ENCODE measurements at places on chromosomes 5 and 9.

- no peak for DNase-seq
Measured at GRCh38 chr5:109852371-109853155, 162.8 kb downstream of the MAN2A1 start.

GRCh38 chr9:22105005-22105722, 96.1 kb upstream of the CDKN2B start:
- DNase-seq: no peak

DNA sequence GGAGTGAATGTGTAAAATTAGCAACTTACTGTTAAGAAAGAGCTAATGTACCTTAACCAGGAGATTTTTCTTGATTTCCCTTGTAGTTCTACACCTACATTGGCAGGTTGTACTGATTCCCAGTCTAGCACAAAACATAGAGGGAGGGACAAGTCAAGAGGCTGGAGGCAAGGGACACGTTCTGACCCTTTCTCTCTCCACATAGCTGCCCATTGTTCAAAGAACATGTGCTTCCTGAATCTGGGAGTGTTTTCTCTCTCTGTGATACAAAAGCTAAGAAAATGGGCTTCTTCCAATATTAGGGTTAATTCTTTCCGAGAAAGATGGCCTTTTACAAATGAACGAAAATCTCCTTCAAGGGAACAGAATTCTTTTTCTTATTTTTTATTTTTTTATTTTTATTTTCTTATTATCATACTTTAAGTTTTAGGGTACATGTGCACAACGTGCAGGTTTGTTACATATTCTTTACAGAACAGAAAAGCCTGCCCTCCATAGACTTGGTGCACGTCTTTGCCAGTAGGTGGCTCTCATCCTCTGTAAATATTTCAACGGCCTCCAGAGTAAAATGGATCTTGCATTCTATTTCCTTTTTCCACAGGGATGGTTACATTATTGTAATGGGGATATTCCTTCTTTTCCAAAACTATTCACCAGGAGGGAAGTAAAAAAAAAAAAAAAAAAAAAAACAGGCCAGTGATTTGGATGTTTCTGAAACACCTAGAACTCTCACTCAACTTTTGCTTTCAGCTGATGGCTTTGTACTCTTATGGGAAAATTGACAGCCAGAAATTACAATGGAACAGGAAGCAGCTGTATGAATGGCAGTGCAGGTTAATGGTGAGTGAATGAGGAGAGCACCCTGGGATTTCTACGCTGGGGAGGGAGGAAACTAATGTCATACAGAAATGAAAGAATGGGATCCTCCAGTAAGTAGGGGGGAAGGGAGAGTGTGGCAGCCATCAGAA, 13.1 kb upstream of the IFNA5 start:
- DNase-seq: no peak

GRCh38 chr5:466661-467310, 23.8 kb downstream of the EXOC3 start:
- DNase-seq: no peak

DNA sequence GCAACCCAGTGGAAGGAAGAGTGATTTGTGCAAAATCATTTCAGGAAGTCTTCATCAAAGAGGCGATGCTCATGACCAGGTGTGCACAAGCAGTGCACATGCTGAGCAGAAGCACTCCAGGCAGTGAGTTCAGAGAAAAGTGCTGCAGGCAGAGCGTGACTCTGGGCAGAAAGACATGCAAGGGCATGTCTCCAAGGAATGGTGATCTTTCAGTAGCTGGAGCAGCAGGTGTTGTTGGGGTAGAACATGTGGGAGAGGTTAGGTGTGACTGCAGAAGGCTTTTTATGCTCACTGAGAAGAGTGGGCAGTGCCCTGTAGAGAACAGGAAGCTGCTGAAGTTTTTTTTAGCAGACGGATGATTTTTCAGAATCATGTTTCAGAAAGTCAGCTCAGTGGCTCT, 545.4 kb upstream of the TLE4 start:
- DNase-seq: no peak

DNA sequence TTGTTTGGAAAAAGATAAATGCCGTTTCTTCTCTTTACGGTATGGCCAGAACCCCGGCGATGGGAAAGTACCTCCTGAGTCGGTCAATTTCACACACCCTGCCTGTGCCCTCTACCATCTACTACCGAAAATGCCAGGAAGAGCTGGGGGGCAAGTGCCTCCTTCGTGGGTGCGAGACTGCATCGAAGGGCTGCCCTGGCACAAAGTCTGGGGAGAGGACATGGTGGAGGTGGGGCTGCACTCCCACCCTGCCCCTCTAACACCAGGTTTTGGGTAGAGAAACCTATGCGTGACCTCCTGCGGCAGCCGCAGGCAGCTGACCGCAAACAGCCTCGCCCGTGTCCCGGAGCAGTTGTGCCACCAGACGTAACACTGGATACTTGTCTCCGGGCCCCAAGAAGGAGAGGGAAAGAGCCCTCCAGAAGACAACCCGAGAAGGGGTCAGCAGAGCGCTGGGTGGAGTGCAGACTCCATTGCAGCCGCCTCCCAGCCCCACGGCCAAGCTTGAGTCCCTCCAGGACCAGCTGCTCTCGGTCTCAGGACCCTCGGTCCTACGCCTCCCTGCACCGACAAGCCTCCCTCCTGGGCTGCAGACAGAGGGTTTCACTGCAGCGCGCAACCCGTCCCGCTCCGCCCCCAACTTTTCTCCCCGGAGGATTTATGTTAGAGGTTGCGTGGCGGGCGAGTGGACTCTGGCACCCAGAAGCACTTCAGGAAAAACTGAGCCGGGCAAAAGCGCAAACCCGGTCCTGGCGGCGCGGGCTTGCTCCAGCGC, 823 bp upstream of the PRDM6 start:
- no peak for DNase-seq

DNA sequence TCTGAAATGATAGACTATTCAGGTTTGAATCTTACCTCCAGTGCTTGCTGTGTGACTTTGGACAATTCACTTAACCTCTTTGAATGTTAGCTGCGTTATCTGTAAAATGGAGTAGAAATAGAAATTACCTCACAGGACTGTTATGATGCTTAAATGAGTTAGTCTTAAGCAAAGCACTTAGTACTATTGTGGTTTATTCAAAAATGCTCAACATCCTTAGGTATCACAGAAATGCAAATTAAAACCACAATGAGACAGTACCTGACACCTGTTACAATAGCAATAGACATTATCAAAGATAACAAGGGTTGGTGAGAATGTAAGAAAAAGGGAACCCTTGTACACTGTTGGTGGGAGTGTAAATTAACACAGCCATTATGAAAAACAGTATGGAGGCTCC, 77.6 kb upstream of the FREM1 start:
- no peak for DNase-seq

GRCh38 chr5:115354246-115354645, 57.8 kb upstream of the CCDC112 start:
- no peak for DNase-seq

DNA sequence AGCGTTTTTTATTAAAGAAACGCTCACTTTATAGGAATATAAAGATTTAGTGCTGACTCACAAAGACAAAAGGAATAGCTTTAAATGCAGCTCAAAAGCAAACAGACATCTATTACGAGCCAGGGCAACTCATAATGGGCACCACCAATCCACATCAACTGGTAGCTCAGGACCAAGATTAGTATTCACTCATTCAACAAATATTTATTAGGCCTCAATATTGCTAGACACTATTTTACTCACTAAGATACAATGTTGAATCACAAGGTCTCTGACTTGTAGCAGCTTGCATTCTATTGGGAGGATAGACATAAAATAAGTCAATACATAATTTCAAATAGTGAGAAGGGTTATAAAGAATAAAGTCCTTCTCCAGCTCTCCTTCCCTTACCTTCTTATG, 8.0 kb upstream of the MAN2A1 start:
- no peak for DNase-seq

DNA sequence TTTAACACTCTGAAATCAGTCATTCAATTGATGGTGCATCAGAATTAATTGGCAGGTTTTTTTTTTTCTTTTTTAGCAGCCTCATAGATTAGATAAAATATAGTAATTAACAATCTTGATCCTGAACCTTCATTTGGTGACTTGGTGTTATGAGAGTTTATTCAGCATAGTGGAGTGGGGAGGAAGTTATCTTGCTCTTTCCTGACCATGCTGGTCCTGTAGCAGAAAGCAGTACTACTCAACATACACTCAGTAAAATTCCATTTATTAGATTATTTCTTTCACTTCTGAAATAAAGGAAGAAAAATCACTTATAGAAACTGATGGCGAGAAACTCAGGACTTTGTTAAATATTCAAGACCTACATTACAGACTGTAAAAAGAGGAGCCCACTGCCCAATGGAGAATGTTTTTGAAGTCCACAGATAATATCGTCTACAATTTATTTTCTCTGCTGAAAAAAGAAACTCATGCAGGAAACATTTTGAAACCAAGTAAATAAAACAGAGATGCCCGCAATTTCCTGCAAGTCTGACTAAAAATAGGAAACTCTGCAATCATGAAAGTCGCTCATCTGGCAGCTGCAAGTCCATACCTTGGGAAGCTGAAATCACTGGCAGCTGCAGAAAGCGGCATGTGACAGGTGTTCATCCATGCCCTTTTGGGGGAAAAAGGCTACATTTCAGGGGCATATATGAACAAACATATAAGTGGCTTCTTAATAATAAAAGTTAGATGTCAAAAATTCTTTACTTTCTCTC, 233.2 kb upstream of the RFX3 start:
- no peak for DNase-seq

GRCh38 chr5:154388842-154389241, 57.0 kb upstream of the SAP30L start:
- no peak for DNase-seq

All from left forelimb (tissue), 1 donor.